ENCODE measurements at places on chromosomes 11 and 22. TPM values are rescaled to one million over a fixed set of nuclear protein-coding genes. Genes with fewer than 3 reads are reported as not detected.

Gene LINC01488
- not detected for total RNA-seq

Gene TBX10
- total RNA-seq = not detected

Gene SCN2B
- total RNA-seq = under 0.01 TPM

Gene MFNG
- 0.07 TPM for total RNA-seq

Gene RIMBP3C
- not detected for total RNA-seq

Gene OR2D2
- not detected for total RNA-seq

Gene MPZL3
- total RNA-seq = 7.4 TPM
